ENCODE measurements at places on chromosomes 6 and 20.

GRCh38 chr20:64056639-64056888, 6.4 kb upstream of the TCEA2 start:
- no peak for DNase-seq

DNA sequence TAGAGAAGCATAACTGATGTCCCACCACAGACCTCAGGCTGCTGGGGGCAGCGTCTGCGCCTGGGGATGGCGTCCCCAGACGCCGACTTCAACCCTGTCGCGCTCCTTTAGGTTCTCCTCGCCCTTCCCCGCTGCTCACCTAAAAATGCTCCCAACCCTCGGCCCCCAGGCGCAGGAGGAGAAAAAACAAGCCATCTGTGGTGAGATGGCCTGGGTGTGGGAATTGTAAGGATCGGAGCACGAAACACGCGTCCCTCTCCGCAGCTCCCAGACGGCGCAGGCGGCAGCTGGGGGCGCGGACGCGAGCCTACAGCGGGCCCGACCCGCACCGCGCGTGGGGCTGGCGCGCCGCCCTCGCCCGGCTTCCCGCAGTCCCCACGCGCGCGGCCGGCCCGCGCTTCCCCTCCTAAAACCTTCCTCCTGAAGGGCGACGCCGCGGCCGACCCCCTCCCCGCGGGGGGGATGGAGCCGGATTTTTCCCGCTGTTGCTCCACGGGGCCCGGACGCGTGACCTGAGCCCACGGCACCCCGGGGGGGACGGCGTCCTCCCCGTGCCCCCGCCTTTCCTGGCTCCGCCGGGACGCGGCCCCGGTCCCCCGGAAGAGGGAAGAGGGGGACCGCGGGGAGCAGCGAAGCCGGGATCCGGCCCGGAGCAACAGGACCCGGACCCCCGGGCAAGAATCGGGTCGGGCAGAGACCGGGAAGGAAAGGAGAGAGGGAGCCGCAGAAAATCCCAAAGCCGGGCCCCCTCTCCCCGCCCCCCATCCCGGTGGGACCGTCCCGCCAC, 611 bp downstream of the EPB41L2 start:
- no peak for DNase-seq

DNA sequence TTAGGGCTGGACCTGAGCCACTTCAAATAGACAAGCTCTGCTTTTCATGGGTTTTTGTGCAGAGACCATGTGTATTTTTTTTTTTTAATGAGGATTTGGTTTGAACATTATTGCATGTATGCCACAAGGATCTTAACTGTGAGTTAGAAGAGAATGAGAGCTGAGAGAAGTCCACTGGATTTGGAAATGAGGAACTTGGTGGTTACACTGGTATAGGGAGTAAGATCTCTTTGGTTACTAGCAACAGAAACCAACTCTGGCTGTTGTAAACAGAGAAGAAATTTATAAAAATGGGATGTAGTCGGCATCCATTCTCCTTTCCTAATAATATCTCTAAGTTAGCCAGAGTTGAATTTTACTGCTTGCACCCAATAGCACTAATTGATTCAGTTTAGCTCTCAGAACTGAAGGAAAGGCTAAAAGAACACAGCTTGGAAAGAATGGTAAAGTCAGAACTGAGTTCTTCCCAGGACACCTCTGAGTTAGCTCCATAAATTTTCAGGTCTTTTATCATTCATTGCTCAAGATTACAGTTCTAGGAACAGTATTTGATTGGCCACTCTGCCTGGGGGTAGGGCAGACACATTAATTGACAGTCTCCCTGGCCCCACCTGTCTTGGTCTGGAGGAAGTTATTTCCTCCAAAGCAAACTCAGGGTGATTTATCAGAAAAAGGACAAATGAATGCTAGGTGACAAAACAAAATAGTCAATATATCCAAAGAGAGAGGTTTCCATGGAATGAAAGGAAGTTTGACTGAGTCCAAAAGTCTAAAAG, 3.9 kb upstream of the WFDC2 start:
- no peak for DNase-seq

DNA sequence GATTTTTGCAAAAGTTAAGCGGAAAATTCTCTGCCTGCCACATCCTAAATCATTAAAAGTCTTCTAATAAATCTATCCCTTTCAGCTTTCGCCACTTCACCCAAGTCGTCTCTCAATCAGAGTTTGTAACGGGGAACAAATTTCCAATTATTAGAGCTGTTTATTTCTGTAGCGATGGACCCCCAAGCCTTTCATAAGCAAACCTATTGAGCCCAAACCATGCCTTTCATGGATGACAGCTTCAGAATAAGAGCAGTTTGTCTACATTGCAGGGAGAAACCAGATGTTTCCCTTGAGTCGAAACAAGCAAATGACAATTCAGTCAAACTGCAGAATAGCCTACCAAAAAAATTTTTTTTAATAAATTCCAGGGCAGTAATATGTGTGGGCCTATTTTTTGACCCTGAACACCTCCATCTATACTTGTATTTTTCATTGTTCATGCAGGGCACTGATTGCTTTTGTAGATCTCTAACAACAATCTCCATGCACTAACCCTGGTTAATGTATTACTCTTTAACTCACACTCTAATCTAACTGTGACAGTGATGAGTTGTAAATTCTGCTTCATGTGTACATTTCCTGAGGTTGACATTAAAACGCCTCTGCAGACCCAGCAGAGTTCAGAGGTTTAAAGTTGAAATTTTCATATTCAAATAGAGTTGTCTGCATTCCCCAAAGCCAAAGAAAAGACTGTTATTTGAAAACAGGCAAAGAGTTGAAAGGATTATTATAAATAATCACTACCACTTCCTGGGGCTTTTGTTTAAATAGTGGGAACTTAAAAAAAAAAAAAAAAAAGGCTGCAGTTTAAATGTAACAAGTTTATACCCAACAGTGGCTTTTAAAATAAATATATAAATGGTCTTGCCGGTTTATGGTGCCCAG, 64.5 kb downstream of the ATP9A start:
- no peak for DNase-seq

DNA sequence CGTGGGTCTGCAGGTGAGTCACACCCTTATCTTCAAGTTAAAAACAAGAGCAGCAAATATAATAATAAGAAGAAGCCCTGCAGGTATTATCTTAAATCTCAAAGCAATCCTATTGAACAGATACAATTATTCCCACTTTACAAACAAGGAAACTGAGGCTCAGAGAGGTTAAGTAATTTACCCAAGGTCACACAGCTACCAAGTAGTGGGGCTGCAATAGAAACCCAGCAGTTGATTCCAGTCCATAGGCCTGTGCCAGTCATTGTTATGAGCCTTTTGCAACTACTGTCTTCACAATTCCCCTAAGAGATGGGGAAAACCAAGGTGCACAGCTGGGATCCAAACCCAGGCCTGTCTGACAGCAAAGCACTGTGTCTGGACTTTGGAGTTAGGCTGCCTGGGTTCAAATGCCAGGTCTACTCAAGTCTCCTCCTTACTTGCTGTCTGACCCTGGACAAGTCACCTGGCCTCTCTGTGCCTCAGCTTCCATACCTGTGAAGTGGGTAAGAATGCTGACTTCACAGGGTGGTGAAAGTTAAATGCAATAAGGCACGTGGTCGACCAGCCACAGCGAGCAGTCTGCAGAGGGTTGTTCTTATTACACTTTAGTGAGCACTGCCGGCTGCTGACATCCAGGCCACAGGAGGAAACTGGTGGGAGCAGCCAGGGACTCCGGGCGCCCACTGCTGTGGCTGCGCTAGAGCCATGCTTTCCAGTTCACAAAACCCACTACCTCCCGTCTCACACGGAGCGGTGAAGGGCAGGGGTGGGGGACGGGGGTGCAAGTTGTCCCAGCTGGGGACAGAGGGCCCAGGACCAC, 6.1 kb downstream of the MYL9 start:
- no peak for DNase-seq

GRCh38 chr20:33667245-33667675, 517 bp downstream of the ACTL10 start:
- no peak for DNase-seq

DNA sequence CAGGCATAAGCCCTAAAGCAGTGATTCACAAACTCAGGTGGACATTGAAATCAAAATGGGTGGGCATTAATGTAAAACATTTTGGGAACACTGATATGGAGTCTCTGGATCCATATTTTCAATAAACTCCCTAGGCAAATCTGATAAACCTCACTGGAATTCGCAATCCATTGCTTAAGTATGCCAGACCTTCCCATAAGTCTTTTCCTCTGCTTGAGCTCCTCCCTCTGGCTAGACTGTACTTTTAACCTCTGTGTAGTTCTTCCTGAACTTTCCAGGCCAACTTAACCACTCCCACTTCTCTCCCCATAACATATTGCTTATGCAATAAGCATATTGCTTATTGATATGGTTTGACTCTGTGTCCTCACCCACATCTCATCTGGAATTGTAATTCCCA, 629.7 kb upstream of the IMPG1 start:
- no peak for DNase-seq

- no peak for DNase-seq
Observed at GRCh38 chr20:13054011-13054410, 45.2 kb downstream of the SPTLC3 start.

DNA sequence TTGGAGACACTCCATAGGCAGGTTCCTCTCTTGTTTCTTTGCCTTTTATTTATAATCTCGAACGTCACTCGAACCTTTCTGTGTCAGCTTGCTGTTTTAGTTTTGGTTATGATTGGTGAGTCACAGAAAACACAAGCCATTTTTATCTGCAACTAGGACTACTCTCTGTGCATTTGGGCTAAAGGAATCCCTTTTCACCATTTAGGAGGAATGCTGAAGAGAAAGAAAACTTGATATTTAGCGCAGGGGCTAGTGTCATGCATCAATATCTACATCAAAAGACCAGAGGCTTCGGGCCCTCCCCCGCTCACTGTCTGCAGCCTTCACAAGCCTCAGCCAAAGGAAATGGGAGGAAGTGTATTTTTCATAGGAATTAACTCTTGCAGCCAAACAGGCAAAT, 507.8 kb upstream of the CITED2 start:
- no peak for DNase-seq

DNA sequence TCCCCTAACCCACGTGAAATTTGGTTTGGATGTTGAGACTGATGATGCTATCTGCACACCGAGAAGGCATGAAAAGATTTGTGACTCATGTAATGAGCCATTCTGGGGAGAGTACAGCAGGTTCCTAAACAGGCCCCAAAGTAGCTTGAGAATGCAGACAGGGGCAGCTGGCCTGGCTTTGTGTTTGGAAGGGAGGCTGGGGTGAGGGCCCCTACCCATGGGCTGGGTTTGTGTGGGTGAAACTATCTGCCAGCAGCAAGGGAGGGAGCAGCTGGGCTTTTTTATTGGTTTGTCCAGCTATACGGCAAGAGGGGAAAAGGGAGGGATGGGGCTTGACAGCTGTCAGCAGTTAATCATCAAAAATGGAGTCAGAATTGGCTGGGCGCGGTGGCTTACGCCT, 87.0 kb upstream of the RNF24 start:
- no peak for DNase-seq

- no peak for DNase-seq
Observed at GRCh38 chr6:134002821-134003220, 49.6 kb downstream of the SLC2A12 start.

DNA sequence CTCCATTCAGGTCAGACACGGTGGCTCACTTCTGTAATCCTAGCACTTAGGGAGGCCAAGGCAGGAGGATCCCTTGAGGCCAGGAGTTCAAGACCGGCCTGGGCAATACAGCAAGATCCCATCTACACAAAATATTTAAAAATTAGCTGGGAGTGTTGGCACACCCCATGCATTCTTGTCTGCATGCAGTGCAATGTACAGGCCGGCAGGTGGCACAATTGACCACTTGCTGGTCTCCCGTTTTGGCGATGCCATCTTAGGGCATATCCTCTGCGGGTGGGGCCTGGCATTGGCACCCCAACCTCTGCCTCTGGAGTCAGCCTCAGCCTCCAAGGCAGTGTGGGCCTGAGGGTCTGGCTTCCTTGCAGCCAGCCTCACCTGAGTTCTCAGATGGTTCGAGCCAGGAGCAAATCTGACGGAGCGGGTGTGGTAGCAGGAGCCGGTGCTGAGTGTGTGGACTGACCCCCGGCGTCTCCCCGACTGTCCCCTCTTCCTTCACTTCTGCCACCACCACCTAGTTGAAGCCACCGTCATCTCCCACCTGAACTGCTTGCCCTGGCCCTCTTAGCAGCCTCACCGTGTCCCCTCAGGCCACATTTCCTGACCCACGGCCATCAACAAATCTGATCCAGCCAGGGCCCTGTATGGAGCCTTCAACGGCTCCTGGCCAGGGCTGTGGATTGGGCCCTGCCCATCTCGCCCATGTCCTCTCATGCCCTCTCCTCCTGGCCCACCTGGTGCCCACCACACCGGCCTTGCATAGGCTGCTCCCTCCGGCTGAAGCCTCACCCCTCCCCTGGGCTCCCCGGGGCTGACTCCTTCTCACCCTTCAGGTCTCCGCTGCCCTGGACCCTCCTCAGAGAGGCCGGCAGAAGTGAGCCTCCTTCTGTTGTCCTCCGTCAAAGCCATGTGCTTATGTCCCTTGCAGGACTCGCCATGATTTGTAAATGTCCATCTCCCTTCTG, 44.0 kb downstream of the EFCAB8 start:
- peak; percentile 38 for DNase-seq

GRCh38 chr6:133160536-133160935, 80.6 kb upstream of the EYA4 start:
- no peak for DNase-seq

GRCh38 chr6:36777801-36778200, 61.4 kb downstream of the CPNE5 start:
- DNase-seq: no peak

- DNase-seq: no peak
Observed at GRCh38 chr6:169587975-169588374, 113.9 kb downstream of the WDR27 start.

DNA sequence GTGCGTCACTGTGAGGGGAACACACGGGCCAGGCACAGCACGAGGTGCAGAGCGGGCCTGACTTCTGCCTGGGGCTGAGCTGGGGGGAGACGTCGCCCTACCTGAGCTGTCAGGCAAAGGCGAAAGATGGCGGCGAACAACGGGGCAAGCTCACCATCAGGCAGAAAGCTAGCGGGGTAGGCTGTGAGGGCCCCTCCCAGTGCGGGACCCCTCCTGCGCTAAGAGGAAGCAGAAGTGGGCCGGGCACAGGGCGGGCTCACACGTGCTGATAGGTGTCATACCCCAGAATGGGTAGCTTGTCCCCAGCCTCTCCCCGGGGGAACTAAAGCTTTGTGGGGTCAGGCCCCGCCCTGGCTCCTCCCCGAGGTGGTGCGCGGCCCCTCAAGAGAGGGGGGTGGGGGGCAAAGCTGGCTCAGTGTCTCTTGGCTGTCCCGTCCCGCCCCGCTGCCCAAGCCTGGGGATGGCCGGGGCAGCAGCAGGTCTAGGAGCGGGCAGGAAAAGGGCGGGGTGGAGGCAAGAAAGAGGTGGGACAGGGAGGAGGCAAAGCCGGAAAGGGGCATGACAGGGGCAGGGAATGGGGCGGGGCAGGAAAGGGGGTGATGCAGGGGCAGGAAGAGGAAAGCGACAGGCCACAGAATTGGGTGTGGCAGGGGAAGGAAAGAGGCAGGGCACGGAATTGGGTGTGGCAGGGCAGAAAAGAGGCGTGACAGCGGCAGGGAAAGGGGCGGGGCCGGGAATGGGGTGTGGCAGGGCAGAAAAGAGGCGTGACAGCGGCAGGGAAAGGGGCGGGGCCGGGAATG, 14.7 kb downstream of the UCKL1 start:
- peak; percentile 31 for DNase-seq
